ENCODE measurements at places on chromosomes 1 and 21.

DNA sequence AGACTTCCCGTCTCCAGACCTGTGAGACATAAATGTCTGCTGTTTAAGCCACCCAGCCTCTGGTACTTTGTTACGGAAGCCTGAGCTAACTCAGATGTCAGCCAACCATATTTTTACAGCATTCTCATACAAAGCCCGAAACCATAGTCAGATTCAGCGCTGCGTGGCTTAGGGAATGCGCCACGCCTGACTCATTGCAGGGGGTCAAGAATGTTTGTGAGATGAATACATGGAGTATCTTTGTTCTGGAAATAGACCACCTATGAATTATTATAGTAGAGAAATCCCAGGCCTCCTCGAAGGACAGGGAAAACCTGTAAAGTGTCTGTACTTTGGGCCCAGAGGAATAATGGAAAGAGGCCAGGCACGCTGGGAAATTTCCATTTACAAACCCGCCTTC, 434.8 kb downstream of the CAMTA1 start:
- no peak for DNase-seq

DNA sequence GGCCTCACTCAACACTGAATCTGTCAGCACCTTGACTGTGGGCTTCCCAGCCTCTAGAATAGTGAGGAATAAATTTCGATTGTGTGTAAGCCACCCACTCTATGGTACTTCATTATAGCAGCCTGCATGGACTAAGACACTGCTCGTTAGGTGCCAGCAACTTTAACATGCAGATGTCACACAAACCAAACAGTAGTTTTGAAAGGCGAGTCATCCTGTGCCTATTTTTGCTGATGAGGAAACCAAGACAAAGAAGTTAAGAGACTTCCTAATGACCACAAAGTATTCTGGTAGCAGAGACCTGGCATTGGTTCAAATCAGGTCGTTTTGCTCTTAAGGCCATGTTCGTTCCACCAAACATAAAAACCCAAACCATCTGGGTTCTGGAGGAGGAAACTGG, 42.9 kb downstream of the BATF3 start:
- DNase-seq: peak; percentile 40

- no peak for DNase-seq
Observed at GRCh38 chr1:168138134-168138533, 1.4 kb upstream of the GPR161 start.

- DNase-seq: no peak
Observed at GRCh38 chr1:27563591-27564471, 40.1 kb downstream of the AHDC1 start.

DNA sequence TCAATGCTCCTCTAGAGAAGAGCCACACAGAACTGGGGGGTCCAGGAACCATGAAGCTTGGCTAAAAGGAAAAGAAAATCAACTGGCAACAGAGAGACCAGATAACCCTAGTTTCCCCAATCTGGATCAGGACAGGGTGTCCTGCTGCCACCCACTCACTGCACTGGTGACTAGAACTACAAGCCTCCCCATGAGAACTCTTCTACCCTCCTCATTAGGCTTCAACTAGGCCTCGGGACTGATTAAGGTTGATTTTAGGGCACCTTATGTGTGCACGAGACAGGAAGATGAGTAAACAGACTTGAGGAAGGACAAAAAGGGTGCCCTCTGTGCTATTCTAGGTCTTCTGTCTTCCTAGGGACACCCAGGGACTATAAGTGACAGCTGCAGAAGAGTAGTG, 2.3 kb upstream of the SF3B4 start:
- DNase-seq: no peak

GRCh38 chr1:154938604-154939399, 2.3 kb upstream of the PMVK start:
- DNase-seq: no peak

DNA sequence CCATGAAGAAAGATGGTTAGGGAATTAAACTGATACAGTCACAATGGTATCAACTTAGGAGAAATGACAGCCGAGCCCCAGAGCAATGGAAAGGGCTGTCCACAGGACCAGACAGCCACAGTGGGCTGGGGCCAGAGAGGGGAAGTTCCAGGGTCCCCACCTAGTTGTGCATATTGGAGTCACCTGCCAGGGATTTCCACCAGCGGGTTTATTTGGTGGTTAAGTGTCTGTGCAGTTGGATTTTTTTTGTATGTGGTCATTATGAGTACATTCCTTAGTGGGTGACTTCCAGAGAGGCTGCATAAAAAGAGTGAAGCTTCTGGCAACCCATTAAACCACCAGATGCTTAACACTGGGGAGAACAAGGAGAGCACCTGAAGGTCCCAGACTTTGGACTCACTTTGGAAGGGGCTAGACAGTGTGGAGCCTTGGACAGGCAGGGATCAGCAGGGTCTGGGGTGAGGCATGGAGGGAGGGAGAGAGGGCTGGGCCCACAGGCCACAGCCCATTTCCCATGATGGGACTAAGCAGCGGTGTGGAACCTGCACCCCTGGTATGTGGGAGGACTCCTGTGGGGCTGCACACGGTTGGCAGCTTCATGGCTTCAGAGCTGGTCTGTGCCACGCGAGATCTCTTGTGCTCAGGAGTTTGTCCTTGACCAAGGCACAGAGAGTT, 7.8 kb upstream of the PTTG1IP start:
- DNase-seq: no peak

DNA sequence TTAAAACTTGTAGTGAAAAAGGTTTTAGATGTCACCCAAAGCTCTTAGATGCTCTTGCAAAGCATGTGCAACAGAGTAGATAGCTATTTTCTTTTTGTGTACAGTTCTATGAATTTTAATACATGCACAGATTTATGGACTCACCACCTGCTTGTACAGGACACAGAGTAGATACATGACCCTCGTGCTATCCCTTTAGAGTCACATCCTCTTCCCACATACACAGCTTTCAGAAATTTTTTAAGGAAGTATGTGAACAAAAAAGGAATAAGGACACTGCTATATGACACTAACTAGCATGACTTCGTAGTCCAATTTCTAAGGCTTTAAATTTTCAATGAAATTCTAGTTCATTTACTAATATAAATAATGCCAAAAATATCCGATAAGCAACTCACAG, 60.9 kb downstream of the ABL2 start:
- no peak for DNase-seq

GRCh38 chr1:162412002-162412401, at the start of gene SH2D1B:
Gene SH2D1B, minus strand, starts transcription at chr1:162412136. Its CDS starts 120 bp downstream, at chr1:162412016.
- no peak for DNase-seq

DNA sequence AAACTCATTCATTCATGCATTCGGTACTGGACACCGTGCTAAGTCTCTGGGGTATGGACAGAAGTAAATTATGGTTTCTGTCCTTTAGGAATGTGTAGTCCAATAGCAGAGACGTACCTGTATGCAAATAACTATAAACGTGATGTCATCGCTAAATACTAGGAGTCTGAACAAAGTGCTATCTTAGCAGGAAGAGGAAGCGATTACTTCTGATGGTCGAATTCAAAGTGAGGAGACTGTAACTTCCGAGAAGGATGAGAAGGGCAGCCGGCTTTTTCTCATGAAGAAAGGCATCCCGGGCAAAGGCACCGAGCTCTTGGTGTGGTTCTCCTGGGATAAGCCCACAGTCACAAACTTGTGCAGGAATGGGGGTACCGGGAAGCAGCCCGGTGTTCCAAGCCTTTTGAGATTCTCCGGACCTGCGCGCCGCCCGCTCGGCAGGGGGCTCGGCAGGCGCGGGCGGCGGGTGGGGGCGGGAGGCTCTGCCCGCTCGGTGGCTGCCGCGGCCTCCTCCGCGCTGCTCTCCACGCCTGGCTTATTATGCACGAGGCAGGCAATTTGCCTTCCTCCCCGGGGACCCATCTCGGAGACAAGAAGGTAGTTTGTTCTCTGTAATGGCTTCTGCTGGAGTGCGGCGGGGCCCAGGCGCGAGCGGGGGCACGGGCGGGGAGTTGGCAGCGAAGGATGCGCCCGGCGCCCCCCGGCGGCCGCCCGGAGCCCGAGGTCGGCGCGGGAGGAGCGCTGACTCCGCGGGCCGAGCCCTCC, 67.5 kb upstream of the CD1D start:
- DNase-seq: peak; percentile 21

All from activated CD4-positive, alpha-beta T cell treated with anti-CD3 and anti-CD28 coated beads, Interleukin-10, Interleukin-2, amounts not matched to agents 100 ng/mL and 50 ng/mL, durations not matched to agents 16 hours and 8 hours (primary cell).